ENCODE measurements at places on chromosomes 1 and 21. TPM values are rescaled to one million over a fixed set of nuclear protein-coding genes. Genes with fewer than 3 reads are reported as not detected.

DNA sequence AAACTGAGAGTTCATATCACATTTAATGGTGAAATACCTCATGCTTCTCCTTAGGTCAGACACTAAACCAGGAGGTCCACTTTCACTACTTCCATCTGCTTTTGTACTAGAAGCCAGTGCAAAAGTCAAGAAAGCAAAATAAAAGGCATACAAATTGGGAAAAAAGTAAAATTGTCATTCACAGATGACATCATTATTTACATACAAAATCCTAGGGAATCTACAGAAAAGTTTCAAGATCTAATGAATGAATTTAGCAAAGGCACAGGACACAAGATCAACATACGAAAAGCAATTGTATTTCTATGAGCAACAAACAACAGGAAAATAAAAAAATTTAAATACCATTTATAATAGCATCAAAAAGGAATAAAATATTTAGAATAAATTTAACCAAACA lies 41.5 kb downstream of the LYST start:
- H3K4me1 ChIP-seq = peaks cover 16% of the 10 kb centered on the region
- H3K27me3 ChIP-seq = no peaks in the 10 kb centered on the region
- H3K4me3 ChIP-seq = no peak overlapping the region
- peaks cover 5% of the 10 kb centered on the region for H3K36me3 ChIP-seq
- no peak overlapping the region for H3K27ac ChIP-seq

GRCh38 chr1:112007169-112007568 lies 17.7 kb upstream of the KCND3 start:
- peaks cover 23% of the 10 kb centered on the region for H3K27me3 ChIP-seq
- no peak overlapping the region for H3K4me3 ChIP-seq
- no peaks in the 10 kb centered on the region for H3K36me3 ChIP-seq
- DNase-seq = no peak
- no peak overlapping the region for H3K27ac ChIP-seq

DNA sequence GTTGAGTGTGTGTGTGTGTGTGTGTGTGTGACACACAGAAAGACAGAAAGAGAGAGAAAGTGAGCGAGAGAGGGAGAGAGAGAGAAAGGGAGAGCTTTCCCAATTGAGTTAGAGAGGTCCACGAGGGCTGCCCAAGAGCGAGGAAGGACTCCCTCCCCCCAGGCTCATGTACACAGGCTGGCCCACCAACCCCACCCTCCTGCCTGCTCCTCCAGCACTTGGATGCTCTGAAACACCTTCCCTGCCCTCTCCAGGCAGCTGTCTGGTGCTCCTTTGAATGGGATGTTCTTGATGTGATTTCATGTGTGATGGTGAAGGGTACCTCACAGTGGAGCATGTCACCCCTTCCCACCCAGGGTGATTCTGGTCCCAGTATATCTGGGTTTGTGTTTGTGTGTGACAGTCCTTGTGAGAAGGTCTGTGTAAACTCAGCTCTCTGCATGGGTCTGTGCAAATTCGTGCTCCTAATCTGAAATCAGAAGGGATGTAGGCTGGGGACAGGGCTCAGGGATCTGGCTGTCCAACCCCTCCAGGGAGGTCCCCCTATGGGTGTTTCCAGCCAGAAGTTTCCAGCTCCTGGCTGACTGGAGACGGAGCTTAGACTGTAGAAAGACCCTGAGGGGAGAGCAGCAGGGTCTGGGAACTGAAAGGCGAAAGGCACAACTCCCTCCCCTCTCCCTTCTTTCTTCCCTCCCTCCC lies 6.8 kb upstream of the PEAR1 start:
- no peaks in the 10 kb centered on the region for H3K36me3 ChIP-seq
- H3K4me3 ChIP-seq = no peak overlapping the region
- H3K27ac ChIP-seq = no peak overlapping the region
- no peak for DNase-seq

GRCh38 chr1:234976861-234977680 lies 151.6 kb downstream of the TOMM20 start:
- H3K4me1 ChIP-seq = peaks cover 54% of the 10 kb centered on the region
- no peaks in the 10 kb centered on the region for H3K36me3 ChIP-seq
- no peak overlapping the region for H3K4me3 ChIP-seq
- H3K27me3 ChIP-seq = no peaks in the 10 kb centered on the region

DNA sequence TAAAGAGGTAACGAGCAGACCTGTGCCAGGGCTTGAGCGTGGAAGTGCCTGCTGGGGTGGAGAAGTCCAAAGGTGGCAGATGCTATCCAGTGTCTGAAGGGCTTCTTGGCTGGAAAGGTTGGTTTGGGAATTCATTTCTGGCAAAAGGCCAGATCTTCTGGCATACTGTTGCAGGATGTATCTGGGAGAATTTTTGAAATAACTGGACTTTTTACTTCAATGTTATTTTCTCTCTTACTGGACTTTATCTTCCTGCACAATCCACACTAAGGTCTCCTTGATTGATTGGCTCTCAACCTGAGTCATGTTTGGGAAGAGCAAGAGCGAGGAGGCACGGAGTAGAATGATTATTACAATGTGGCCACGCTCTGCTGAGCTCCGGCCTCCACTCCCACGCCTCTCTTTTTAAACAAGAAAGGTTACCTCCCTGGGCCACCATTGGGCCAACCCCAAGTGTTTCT lies 278.4 kb downstream of the TM2D1 start:
- no peaks in the 10 kb centered on the region for H3K27me3 ChIP-seq
- peak overlapping the region; percentile 36 for H3K27ac ChIP-seq
- peaks cover 2% of the 10 kb centered on the region for H3K36me3 ChIP-seq
- DNase-seq = no peak

DNA sequence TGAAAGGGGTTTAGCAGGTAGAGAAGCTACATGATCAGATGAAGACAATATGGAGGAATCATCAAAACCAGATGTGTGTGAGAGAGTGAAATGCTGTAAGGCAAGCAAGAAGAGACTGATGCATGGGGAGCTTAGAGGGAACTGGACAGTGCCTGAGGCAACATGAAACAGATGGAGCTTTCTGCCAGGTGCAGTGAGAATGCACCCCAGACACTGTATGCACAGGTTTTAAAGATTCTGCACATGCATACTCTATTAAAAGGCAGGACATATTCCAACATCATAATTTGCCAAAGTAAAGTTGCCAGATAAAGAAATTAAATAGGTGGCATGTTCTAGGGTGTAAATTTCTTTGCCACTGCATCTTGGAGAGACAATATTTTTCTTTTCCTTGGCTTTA lies 200.1 kb downstream of the AMY1C start:
- H3K27me3 ChIP-seq = peaks cover 8% of the 10 kb centered on the region
- no peak overlapping the region for H3K4me3 ChIP-seq
- H3K27ac ChIP-seq = no peak overlapping the region
- H3K36me3 ChIP-seq = no peaks in the 10 kb centered on the region

GRCh38 chr1:59136541-59137275 lies 160.2 kb upstream of the FGGY start:
- peaks cover 8% of the 10 kb centered on the region for H3K4me1 ChIP-seq
- H3K36me3 ChIP-seq = no peaks in the 10 kb centered on the region
- H3K27me3 ChIP-seq = no peaks in the 10 kb centered on the region
- no peak overlapping the region for H3K4me3 ChIP-seq

GRCh38 chr1:156435545-156436140 lies 64.9 kb downstream of the MEF2D start:
- H3K27me3 ChIP-seq = peaks cover 86% of the 10 kb centered on the region
- peaks cover 4% of the 10 kb centered on the region for H3K36me3 ChIP-seq
- no peak for DNase-seq
- H3K27ac ChIP-seq = no peak overlapping the region
- peaks cover 12% of the 10 kb centered on the region for H3K4me1 ChIP-seq

DNA sequence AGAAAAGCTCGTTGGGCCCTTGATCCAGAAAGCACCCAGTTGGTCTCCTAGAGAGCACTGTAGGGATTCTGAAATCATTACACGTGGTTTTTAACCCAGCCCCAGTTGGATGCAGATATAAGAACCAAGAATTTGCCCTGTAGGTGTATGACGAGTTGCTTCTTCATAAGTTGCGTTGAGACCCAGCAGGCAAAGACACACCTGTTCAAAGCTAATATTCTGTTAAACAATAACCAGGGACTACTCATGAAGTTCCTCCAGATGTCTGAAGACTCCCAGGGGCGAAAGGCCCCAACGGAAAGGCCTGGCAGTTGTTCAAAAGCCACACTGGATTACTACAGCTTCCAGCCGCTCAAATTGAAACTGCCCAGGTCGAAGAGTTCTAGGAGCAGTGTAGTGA lies 88.6 kb upstream of the HNRNPU start:
- no peaks in the 10 kb centered on the region for H3K36me3 ChIP-seq
- no peak overlapping the region for H3K27ac ChIP-seq
- no peak for DNase-seq
- no peak overlapping the region for H3K4me3 ChIP-seq

- DNase-seq = no peak
- H3K4me3 ChIP-seq = no peak overlapping the region
- H3K27me3 ChIP-seq = peaks cover 25% of the 10 kb centered on the region
- no peak overlapping the region for H3K27ac ChIP-seq
- peaks cover 2% of the 10 kb centered on the region for H3K36me3 ChIP-seq
- peaks cover 6% of the 10 kb centered on the region for H3K4me1 ChIP-seq
These were observed 157.3 kb upstream of the PTGFR start for GRCh38 chr1:78333502-78333901.

DNA sequence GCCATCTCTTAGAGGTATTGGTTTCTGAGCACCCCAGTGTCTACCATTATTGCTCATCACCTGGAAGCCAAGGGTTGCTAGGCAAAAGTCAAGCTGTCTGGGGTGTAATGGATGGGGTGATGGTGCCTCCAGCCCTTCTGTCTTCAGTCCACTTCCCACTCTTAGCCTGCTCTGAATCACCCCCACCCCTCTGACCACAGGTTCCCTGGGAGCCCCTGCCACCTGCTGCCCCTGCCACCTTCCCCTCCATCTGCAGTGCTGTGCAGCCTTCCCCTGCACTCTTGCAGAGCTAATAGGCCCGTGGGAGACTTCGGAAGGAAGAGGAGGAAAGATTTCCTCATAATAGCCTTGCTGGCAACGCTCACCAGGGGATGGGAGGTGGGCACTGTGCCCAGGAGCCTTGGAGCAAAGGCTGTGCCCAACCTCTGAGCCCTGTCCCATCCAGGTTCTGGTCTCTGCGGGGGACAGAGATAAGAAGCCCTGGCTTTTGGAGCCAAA lies 35.5 kb downstream of the CAPN2 start:
- peaks cover 44% of the 10 kb centered on the region for H3K36me3 ChIP-seq
- H3K4me1 ChIP-seq = peaks cover 35% of the 10 kb centered on the region
- peak overlapping the region; percentile 36 for H3K27ac ChIP-seq

DNA sequence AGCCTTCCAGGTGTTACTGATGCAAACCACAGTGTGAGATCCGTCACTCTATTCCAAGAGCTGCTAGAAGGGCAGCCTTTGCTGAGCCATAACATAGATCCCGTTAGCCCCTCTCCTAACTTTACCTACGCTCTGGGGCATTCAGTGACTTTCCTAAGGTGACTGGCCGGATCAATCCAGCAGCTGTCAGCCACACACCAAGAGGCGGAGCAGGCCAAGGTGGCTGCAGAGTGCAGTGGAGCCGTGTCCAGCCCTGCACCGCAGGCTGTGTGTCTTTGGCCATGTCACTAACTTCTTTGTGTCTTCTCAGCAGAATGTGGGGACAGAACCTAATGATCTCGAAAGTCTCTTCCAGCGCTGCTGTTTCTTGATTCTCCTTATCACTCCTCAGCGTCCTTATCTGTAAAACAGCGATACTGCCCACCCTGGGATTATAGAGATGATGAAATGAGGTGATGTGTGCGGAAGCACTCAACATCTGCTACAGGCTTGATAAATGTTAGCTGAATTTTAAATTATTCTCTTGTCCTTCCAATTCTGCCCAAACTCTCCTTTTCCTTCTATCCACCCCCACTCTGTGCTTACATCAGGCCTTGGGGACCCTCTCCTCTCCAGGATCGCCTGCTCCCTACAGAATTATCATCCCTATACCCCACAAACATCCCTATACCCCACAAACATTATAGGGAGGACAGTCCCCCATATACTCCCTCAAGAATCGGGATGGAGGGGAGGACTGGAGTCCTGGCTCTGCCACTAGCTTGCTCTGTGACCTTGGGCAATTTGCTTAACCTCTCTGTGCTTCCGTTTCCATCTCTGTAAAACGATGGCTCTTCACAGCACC lies 25.8 kb upstream of the LRRN2 start:
- H3K4me1 ChIP-seq = peaks cover 4% of the 10 kb centered on the region
- no peak for DNase-seq
- no peaks in the 10 kb centered on the region for H3K36me3 ChIP-seq
- H3K4me3 ChIP-seq = no peak overlapping the region

- no peak for DNase-seq
- H3K4me3 ChIP-seq = no peak overlapping the region
- peaks cover 15% of the 10 kb centered on the region for H3K4me1 ChIP-seq
These were observed 41.0 kb downstream of the ZFYVE9 start for GRCh38 chr1:52182874-52183400.

DNA sequence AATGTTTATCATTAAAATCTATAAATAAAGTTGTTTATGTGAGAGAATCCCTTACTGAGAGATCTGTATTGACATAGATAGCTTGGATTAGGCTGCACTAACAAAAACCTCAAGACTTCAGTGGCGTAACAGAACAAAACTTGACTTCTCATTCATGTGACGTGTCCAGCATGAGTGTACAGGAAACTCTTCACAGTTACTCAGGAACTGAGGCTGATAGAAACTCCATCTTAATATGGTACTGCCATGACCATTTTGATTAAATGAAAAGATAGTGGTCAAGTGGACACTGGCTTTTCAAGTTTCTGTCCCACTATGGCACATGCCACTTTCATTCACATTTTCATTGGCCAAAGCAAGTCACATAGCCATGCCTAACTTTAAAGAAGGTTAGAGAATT lies 3.7 kb downstream of the ST3GAL3 start:
- H3K36me3 ChIP-seq = peaks cover 4% of the 10 kb centered on the region
- no peaks in the 10 kb centered on the region for H3K27me3 ChIP-seq
- H3K4me3 ChIP-seq = no peak overlapping the region
- peaks cover 49% of the 10 kb centered on the region for H3K4me1 ChIP-seq
- peak overlapping the region; percentile 17 for H3K27ac ChIP-seq

DNA sequence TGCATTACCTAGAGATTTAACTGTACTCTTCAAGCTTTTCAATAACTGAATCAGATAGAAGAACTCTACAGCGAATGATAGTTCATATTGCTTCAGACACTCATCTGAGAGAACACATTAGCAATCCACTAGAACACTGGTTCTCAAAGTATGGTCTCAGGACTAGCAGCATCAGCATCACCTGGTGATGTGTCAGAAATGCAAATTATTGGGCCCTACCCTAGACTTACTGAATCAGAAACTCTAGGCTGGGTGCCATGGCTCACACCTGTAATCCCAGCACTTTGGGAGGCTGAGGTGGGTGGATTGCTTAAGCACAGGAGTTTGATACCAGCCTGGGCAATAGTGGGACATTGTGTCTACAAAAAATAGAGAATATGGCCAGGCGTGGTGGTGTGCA lies 24.9 kb upstream of the GLIS1 start:
- peaks cover 29% of the 10 kb centered on the region for H3K4me1 ChIP-seq
- H3K27ac ChIP-seq = no peak overlapping the region
- H3K36me3 ChIP-seq = no peaks in the 10 kb centered on the region
- no peak overlapping the region for H3K4me3 ChIP-seq
- no peaks in the 10 kb centered on the region for H3K27me3 ChIP-seq
- DNase-seq = no peak

The TNFRSF8 gene
- total RNA-seq = not detected

The AUNIP gene
- total RNA-seq = 1.2 TPM

The SLC44A5 gene
- total RNA-seq = 0.20 TPM

The UTP25 gene
- 5.5 TPM for total RNA-seq

The CNN3 gene
- 250 TPM for total RNA-seq

The HSPB7 gene
- 160 TPM for total RNA-seq

The UROD gene
- total RNA-seq = 92.3 TPM
